ENCODE measurements at places on chromosomes 3 and 15.

- no peak for DNase-seq
These were observed 4.6 kb downstream of the STIMATE start for GRCh38 chr3:52892625-52893311.

- DNase-seq: no peak
These were observed 8.5 kb downstream of the CRBN start for GRCh38 chr3:3170998-3171397.

DNA sequence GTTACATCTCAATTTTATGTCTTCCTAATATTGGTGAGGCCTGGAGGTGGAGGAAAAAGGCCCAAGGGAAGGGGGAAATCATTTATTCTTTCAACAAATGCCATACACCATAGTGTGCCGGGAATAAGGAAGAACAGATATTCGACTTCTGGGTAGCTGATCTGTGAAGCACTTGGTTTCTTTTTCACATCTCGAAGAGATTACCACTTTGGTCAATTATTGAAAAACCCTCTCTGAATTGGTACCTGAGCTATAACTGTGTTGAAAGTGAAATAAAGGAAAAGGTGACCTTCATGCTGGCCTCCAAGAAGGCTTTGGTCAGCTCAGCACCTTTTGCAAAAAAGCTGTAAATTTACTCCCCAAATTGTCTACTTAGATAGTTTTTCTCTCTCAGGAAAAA lies 14.2 kb upstream of the MB21D2 start:
- DNase-seq: no peak

DNA sequence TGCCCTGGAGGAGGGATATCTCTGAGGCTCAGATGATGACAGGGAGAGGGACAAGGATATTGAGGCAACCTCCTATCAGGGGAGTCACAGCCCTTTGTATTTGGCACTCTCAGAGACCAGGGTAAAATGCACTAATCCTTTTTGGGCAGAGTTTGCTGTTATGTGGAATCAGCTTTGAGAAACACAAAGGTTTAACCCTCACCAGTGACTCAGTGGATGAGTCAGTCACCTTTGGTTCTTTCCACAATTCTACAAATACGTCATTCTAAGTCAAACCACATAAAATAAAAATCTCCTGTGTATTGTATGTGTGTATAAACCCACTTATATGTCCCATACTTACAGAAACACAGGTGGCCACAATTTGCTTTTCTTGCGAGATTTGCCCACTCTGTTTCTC lies 5.1 kb downstream of the LSAMP start:
- DNase-seq: no peak

GRCh38 chr3:8371085-8371551 lies 130.5 kb upstream of the LMCD1 start:
- no peak for DNase-seq

DNA sequence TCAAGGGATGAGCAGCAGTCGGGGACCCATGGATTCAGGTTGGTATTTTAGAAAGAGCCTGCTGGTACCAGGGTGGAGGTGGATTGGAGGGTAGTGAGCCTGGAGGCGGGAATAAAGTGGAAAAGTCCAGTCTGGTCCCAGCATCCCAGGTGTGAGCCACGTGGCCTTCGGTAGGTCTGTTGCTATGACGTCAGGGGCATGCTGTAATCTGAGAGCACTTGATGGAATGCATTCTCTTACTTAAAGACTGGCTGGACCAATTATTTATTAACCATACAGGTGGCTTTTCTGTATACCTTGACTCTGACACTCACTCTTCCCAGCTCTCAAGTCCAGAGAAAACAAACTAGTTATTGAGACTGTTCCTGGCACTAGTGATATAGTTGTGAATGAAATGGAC lies 389.9 kb upstream of the RGMA start:
- DNase-seq: no peak

- DNase-seq: no peak
These were observed 31.0 kb upstream of the USP50 start for GRCh38 chr15:50577492-50577891.

- no peak for DNase-seq
These were observed 244.9 kb downstream of the FAM43A start for GRCh38 chr3:194930377-194931204.

DNA sequence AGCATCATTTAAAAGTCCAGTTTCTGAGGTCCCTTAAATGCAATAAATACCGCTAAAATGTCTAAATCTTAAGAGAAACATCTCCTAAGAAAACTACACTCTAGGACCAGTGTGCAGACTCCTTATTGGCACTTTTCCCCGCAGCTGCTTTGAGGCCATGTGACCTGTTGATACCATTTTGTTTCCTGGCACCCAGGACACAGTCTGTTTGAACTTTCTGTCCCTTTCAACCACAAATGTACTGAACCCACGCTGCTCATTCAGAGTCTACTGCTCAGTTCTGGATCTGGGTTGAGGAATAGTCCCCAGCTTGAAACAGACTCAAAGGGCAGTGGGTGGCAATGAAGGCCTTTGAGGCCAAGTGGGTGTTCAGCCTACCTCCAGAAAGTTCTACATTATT lies 17.1 kb downstream of the LDHAL6B start:
- no peak for DNase-seq

- no peak for DNase-seq
These were observed 138.3 kb downstream of the RYR3 start for GRCh38 chr15:33448961-33449606.

GRCh38 chr3:175879417-175879816 lies 1020.3 kb downstream of the NAALADL2 start:
- DNase-seq: no peak

DNA sequence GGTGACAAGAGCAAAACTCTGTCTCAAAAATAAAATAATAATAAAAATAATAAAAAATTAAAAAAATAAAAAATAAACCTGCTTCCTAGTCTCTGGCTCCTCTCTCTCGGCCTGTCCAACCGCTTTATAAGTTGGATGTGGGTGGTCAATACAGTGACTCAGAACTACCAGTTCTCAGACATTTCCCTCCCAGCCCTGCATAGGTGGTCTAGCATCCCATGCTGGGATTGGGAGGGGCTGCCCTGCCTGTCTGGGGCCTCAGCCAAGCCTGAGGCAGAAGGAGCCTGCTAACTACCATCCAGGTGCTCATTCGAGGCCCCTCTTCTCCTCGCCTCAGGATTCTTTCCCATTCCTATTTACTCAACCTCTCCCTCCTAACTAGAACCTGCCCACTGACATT lies 33.3 kb upstream of the BLM start:
- no peak for DNase-seq

GRCh38 chr3:126845920-126846715 lies 136.8 kb upstream of the PLXNA1 start:
- DNase-seq: no peak

DNA sequence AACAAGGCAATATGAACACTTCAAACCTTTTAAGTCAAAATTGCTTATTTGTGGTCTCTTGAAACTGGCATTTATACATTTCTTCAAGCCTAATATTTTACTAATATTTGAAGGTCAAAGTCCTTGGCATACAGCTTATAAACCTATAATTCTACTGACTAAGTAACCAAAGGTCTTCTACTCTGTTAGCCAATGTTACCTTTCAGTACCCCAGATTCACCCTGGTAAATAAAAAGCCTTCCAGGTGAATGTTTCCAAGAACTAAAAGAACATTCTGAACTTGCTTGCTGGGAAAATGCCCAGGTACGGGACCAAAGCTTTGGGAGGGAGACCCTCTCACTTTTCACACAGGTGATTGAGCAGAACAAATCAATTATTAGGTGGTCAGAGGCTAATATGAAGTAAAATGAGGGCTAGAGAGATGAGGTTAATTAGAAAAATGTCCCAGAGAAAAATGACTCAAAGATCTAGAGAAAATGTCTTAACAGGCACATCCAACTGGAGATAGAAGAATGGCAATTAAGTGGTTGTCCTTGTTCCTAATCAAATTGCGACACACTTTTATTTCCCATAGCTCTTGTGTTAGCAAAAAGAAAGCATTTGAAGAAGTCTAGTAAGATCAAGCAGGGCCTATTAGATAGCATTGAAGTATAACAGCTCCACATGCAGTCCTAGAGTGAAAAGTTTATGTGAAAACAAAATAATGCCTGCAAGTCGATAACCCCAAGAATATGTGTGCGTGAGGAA lies 232.0 kb downstream of the FOXP1 start:
- DNase-seq: no peak

DNA sequence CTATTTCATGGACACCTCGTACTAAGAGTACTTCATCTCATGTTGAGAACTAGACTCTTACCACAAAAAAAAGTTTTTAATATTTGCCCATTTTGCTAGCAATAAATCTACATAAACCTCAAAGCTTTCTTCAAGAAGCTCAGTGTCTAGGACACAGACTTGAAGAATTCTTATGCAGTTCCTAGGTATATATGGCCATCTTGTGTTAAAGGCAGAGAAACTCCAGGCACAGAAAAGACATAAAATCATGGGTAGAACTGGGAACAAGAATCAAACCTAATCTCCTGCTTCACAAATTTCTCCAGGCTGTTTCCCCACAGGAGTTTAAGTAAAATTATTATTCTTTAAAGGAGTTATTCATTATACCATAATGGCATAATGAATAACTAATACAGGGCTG lies 4.4 kb downstream of the MBD4 start:
- no peak for DNase-seq

DNA sequence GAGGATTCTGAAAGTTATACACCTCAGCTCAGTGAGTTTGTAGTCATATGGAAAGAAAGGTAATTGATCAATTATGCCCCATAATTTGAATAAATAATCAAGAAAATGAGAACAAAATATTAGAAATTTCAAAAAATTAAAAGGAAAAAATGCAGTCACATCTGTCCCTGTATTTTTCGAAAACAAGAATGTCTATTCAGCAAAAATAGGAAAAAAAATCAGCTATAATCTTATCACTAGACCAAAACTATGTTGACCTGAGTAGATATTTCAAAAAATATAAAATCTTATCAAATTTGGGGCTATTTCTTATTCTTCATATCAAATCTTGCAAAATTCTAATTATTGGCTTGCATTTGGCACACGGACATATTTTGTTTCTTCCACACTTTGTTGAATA lies 501.2 kb upstream of the CNTN3 start:
- DNase-seq: no peak

- DNase-seq: no peak
These were observed 336.8 kb upstream of the MCTP2 start for GRCh38 chr15:93894438-93895036.

DNA sequence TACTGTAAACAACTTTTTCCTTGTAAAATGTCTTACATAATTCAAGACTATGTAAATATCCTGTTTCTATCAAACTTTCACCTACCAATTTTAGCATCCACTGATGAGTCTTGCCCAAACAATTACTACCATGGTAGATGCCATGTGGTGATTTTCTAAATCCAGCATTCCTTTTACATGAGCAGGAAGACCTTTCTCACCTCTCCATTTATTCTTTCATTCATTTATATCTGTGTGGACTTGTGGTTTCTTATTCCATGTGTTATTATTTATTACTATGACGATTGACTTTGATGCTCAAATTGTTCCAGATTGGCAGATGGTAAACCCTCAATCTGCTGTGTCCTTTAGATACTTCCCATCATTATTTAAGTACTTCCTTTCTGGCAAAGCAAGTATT lies 62.4 kb downstream of the IFT57 start:
- no peak for DNase-seq

Data from stimulated activated CD8-positive, alpha-beta memory T cell treated with anti-CD3 and anti-CD28 coated beads, Interleukin-15, amount 100 ng/mL, for 4 hours (primary cell).